ENCODE measurements at places on chromosomes 13 and 19.

DNA sequence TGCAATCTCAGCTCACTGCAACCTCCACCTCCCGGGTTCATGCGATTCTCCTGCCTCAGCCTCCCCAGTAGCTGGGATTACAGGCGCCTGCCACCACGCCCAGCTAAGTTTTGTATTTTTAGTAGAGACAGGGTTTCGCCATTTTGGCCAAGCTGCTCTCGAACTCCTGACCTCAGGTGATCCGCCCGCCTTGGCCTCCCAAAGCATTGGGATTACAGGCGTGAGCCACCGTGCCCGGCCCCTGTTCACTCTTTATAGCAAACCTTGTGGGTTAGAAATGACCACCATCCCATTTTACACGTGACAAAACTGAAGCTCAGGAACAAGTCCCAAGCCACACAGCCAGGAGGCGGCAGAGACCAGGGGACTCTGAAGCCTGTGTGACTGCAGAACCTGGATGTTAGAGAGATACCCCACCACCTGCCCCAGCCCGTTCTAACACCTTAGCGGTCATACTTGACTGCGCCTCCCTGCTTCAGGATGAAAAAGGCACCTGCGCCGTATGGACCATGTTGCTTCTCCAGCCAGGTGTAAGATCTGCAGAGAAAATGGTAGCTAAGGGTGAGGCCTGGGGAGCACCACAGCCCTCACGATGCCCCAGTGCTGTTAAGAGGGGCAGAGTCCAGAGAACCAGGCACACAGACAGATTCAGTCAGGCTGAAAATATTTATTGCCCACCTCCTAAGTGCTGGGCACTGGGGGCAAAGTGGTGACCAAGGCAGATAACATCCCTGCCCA is 3.6 kb downstream of the DMAC2 start:
- DNase-seq, result no peak

DNA sequence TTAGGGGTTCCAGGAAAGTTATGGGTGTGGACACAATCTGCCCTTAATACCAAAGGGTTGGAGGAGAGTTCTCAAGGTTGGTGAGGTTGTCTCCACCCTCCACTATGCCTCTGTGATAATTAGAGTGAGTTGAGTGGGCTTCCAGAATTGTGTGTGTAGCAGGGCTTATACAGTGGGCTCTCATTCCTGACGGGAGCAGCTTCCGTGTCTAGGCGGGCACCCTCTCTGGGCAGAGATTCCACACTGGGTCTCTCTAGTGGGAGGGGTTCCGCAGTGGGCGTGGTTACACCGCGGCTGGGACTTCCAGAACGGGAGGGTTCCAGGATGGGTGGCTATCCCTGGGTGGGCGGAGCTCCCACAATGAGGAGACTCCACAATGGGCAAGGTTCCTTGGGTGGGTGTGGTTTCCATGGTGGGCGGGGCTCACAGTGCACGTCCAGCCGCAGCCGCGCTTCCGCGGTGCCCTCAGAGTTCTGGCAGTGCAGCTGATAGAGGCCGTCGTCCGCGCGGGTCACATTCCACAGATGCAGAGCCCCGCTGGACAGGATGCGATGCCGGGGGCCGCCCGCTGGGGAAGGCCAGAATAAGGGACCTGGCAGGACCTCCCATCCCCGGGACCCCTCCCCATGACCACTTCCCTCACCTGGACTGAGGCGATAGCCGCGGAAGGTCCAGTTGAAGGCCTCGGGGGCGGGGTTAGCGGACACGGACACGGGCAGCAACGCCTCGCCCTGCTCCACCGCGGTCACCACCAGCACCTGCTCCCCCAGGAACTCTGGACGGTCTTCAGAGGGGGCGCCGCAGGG is 8.4 kb downstream of the NPHS1 start:
- DNase-seq, result no peak

DNA sequence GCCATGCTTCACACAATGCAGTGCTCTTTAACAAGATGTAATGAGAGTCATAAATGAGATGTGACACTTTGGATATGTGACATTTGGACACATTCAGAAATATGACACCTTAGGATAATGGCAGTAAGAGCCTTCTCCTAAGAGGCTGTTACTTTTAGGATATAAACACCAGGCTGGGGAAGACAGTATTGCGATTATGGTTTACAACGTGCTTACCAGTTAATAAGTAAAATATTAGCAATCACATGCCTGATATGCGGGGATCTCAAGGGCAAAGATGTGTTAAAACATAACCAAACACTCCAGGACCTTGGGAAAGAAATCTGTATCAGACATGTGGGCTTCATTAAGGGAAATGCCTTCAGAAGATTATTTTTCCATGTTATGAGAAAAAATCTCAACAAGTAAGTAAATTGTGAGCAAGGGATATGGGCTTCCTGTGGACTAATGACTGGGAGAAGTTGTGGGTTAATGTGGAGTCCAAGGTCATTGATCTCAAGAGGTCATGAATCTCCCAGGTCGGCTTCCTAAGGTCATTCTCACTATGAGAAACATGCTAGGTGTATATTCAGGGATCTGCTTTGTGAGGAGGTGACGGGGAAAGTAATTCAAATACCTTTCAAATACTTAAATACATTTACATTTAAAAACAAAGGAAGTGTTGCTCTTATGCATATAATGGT is 105.3 kb downstream of the STARD13 start:
- no peak for DNase-seq

- DNase-seq, result no peak
Measured at GRCh38 chr13:49560270-49561061, 24.9 kb downstream of the RCBTB1 start.

DNA sequence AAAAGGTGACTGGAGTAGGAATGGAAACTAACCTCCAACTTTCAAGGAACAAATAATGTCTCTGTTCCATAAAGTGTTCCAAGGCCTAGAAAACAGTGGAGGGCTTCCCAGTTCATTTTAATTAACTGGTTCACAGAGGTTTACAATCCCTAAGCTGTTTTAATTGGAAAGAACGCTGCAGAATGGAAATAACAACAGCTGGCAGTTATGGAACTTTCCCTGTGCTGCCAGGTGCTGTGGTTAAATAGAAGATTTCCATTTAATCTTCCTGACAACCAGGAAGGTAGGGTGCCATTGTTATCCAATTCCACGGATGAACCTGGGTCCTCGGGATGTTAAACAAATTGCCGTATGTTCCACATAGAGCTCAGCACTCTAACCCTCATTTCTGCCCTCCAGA is 22.2 kb upstream of the PEG3 start:
- DNase-seq, result no peak

DNA sequence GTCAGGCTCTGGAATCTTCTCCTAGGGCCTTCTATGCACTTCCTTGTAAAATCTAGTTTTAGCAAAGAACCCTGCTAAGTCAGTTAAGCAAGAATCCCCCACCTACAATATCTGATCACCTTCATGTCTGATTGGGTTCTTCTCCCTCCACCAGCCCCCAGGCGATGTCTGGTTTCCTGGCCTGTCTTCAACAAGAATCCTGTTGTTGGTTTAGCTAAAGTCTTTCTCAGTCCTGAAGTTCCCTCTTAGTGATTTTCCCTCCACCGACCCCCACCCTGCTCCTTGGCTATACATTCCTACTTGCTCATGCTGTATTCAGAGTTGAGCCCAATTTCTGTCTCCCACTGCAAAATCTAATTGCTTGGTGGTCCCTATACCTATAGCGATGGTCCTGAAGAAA is 35.2 kb upstream of the SLC46A3 start:
- no peak for DNase-seq

DNA sequence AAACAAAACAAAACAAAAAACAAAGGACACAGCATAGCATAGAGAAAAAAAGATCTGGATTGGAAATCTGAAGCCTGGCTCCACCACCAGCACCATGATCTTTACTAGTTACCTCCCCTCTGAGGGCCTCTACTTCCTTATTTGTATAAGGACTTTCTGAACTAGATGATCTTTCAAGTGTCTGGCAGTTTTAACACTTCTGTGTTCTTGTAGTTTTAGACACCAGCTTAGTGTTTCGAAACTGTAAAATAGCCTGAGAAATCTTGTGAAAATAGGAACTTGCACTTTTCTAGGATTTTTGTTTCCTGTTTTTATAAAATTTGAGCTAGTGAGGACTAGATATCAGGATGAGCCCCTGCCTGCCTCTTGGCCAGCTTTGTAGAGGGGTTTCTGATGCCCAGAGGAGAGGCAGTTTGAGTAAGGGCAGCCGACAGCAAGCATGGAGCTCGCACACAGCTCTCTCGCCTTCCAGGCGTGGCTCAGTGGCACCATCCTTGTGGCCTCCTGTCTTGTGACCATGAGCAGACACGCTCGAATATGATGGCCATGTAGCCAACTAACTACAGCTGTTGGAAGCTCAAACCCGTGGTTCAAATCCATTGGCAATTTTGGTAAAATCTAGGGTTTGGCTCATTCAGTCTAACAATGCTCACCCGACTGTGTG is 319.0 kb downstream of the KCNRG start:
- no peak for DNase-seq

DNA sequence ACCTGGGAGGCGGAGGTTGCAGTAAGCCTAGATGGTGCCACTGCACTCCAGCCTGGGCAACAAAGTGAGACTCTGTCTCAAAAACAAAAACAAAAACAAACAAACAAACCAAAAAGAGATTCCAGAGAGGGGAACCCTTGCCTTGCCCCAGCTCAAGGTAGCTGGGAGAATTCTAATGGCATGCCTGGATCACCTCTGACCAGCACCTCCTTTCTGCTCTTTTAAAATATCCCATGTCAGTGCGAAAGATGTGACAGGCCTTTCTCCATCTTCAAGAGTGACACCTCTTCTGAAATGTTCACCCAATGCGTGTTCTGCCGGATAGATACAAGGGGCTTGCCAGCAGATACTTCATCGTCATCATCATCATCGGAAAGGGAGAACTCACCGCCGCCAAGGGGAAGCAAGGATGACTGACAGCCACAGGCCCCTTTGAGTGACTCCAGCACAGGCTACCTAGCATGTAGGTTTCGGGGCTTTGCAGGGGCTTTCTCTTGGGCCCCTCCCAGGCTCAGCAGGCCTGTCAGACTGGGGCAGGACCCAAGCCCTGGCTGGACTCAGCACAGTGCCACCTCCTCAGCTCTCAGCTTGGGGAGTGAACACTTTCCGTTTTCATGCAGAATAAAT is 18.9 kb upstream of the LRP3 start:
- DNase-seq, result no peak

DNA sequence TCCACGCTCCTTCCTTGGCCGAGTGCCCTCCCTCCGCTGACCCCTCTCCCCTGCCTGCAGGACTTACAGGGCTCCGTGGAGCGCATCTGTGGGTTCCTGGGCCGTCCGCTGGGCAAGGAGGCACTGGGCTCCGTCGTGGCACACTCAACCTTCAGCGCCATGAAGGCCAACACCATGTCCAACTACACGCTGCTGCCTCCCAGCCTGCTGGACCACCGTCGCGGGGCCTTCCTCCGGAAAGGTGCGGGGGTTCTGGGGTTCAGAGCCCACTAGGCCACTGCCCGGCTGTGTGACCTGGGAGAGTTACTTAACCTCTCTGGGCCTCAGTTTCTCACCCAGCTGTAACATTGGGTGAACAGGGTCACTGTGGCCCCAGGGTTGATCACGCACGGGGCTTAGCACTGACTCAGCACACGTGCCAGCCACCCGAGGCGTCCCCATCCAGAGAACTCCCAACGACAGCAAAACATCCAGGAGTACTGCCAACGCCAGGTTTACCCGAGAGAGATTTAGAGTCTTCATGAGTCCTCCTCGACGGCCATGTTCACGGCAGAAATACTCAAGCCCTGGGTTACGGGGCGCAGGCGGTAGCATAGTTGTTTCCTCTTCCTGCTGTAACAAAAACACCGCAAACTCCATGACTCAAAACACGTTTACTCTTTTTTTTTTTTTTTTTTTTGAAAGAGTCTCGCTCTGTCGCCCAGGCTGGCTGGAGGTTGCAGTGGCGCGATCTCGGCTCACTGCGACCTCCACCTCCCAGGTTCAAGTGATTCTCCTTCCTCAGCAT is 9.7 kb upstream of the SPACA4 start:
- DNase-seq, result no peak

DNA sequence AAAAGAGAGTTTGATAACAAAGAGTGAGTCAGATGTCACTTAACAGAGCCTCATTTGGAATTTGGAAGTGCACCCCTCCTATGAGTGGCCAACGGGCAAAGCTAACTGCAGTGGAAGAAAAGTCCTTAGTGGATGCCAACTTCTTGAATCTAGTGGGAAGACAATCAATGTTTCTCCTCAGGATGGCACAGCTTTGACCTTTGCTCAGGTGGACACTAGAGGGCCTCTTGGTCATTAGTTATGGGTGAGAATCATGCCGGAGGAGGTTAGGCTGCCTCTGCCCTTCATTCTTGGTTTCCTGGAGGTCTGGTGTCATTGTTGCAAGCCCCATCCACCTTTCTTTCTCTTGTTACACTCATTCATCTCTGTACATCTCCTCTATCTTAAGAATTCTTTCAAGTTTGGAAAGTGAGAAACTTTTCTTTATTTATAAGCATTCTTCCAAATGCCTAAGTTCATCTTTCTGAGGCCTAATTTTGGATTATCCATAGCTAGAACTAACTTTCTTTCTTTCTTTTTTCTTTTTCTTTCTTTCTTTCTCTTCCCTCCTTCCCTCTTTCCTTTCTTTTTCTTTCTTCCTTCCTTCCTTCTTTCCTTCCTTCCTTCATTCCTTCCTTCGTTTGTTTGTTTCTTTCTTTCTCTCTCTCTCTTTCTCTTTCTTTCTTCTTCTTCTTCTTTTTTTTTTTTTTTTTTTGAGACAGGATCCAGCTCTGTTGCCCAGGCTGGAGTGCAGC is 327.2 kb upstream of the TSHZ3 start:
- no peak for DNase-seq

- DNase-seq, result no peak
Measured at GRCh38 chr13:113955691-113956090, 18.2 kb downstream of the C13orf46 start.

DNA sequence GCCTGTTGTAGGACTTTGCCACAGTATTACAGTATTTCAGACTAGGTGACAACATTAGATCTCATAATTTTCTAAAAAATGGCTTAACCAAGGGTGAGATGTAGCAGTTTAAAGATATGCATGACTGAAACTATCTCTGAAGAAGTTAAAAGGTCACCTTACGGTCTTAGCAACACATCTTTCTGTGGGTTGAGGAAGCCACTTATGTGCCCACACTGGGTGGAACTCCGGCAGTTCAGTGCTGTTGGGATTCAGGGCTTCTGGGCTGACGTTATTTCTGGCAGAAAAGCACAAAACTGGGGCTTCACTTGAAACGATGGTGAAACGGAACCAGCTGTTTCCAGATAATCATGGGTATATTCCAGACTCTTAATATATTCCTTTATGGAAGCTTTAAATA is 697.3 kb downstream of the PCDH9 start:
- DNase-seq, result no peak

DNA sequence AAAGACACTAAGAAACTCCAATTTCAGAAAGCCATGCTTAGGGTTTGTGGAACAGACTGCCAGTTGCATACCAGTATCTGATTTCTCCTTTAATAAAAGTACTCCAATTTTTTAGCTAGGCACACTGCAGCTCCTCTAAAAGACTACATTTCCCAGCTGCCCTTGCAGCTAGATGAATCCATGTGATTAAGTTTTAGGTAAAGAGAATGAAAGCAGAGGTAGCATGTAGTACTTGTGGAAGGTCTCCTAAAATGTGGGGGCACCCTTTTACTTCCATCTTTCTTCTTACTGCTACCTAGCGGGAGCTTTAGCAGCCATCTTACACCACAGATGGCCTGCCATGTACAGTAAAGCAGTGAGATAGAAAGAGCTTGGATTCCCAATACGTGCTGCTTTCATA is 33.0 kb upstream of the TSC22D1 start:
- DNase-seq, result no peak
